ENCODE measurements at places on chromosomes 13 and 19.
A peak's percentile ranks its signal among the peaks of the same experiment; 100 is the strongest.

GRCh38 chr13:77507931-77508776 is 27.4 kb upstream of the SCEL start:
- no peak for DNase-seq

DNA sequence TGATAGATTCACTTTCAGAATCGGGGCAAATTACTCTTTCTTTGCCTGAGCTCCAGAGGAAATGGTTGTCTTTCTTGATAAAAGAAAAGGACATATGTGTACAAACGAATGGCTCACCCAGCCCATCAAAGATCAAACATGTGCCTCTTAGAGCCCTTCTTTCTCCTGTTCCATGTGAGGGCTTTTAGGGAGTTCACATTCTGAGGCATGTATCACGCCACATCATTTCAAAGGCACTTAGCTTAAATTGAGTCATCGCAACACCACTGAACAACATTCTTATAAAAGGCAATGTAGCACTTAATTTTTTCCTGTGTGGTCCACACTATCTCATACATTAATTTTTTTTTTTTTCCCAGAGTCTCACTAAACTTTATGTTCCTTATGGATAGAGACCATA is 521.0 kb downstream of the SUCLA2 start:
- no peak for DNase-seq

DNA sequence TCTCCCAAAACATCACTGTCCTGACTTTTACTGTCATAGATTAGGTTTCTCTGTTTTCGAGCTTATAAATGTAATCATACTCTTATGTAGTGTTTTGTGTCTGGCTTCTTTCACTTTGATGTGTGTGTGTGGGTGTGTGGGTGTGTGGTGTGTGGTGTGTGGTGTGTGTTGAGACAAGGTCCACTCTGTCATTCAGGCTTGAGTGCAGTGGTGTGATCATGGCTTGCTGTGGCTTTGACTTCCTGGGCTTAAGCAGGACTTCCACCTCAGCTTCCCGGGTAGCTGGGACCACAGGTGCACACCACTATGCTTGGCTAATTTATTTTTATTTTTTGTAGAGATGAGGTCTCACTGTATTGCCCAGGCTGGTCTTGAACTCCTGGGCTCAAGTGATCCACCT is 59.6 kb downstream of the PDS5B start:
- DNase-seq: no peak

DNA sequence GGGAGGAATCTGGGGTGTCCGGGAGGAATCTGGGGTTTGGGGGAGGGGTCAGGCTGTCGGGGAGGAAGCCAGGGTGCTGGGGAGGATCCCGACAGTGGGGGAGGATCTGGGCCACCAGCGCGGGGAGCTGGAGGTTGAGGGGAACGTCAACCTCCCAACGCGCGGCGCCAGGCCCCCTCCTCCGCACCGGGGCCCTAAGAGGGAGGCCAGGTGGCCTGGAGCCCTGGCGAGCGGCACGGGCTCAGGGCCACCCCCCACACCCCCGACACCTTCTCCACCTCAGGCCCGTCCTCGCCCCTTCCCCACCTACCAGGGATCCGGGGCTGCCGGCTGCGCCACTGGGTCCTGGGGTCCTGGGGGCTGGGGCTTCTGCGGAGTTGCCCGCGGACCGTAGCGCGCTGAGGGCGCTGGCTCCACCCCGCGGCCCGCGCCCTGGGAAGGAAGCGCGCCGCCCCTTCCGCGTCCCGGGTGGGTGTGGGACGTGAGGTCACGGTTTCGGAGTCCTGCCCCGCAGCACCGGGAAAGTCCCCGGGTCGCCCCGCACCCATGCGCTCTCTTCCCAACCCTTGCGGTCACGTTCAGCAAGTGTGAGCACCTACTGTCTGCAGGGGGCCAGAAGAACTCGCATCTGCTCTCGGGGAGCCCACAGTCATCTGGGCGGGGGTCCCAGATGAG is at the start of gene TICAM1:
Gene TICAM1 (minus strand): TSS at position 409 of the 675 bp plus-strand sequence. CDS start 13,335 bp downstream, outside the sequence.
- peak; percentile 65 for DNase-seq

GRCh38 chr13:48318377-48318811 is 14.8 kb downstream of the RB1 start:
- DNase-seq: no peak

GRCh38 chr19:46357846-46358583 is 11.1 kb downstream of the PPP5C start:
- DNase-seq: no peak

GRCh38 chr13:88022431-88023208 is 351.4 kb downstream of the SLITRK5 start:
- DNase-seq: no peak

GRCh38 chr13:41352935-41353840 is 42.1 kb downstream of the NAA16 start:
- peak; percentile 24 for DNase-seq

DNA sequence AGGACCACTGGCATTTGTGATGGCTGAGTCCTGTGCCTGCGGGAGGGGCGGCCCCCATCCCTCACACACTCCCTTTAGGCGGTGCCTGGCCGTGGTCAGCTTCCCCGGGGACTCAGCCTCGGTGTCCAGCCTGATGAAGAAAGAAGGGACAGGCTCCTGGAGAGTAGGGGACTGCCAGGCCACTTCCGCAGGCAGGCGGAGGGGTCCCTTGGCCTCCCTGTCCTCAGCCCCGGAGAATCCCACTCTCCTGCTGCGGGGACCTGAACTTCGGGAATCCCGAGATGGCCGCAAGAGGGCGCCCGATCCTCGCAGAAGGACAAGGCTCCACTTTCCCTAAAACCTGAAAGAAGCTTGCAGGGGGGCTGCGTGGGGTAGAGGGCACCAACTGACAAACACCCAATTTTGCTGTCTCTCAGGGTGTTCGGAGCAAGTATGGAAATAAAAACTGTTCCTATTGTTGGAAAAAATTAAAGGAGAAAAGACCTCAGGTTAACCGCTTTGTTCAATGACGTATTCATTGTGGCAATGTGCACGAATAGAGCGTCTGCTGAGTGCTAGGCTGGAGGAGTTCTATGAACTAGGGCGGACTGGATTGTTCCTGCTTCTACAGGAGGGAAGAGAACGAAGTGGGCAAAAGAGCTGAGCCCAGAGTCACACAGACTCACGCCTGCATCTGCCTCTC is 297.3 kb downstream of the ZNF536 start:
- no peak for DNase-seq

DNA sequence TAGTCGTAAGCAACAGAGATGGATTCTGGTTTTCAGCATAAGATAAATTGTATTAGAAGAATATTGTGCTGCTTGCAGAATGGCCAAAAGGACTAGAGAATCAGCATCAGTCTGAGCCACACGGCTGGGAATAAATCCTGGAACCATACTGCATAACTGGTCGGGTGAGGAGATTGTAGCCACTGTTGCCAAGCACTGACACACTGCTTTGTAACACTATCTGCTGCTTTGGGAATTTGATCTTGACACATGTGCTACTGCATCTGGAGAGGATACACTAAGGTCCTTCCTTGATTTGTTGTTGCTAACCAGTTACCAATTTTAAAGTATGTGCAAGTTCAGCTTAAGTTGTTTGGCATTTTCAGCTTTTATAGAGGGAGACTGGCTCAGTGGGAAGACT is 1.9 kb downstream of the HNRNPA1L2 start:
- no peak for DNase-seq
